ENCODE measurements at places on chromosomes 4 and X.

GRCh38 chrX:24110069-24110468 lies 39.5 kb upstream of the ZFX start:
- DNase-seq: no peak

GRCh38 chr4:99447513-99447912 lies 12.4 kb upstream of the ADH7 start:
- DNase-seq: no peak

DNA sequence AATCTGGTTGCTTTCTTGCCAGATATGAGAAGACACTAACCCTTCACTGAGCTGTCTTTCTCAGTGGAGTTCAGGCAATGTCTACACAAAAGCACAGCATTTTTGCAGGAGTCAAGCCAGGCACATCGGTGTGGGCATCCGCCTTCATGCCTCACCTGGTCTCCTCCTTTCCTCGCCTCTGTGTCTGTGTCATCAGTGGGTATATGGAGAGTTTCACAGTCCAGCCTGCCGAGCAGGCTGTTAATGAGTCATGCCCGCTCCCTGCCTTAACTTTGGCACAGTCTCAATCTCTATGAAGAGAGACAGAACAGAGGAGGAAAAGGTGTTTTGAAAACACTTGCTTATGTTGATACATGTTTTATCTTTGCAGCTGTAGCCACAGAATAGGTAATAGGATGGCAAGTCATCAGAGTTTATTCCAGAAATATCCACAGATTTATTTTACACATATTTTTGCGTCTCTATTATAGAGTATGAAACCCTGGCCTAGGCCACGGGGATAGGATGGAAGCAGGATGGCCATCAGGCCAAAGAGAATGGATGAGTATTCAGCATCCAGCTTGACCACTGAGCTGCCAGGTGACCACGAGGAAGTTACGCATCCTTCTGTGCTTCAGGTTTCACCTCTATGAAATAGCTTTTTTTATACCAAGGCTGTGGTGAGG lies 32.8 kb upstream of the MAML3 start:
- DNase-seq: no peak

DNA sequence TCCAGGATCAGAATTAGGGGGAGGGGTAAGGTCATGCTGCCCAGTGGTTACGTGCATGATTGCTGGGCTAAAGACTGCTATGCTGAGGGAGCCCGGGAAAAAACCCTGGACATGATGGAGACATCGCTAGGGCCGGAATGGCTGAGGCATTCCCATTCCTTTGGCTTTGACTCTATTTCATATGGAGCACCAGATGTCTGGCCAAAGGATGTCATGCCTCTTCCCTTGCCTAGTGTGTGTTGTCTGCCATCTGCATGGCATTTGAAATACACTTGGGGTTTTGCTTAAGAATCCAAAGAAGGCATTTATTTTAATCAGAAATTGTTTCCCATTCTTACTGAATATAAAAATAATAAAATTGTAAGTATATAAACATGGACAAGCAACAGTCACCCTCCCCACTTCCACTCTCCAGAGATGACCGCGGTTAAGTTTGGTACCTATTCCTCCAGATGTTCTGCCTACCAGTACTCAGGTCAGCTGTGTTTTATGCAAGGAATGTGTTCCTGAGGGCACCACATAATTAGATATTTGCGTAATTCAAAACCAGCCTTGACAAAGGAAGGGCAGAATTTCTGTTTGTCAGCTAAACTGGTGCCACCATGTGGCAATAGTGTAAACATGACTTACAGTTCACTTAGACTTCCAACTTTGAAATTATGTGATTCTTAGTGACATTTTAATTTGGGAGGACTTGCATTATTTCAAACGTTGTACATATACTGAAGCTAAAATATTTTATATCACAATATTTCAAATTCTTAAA lies 105.9 kb downstream of the CT47B1 start:
- no peak for DNase-seq

DNA sequence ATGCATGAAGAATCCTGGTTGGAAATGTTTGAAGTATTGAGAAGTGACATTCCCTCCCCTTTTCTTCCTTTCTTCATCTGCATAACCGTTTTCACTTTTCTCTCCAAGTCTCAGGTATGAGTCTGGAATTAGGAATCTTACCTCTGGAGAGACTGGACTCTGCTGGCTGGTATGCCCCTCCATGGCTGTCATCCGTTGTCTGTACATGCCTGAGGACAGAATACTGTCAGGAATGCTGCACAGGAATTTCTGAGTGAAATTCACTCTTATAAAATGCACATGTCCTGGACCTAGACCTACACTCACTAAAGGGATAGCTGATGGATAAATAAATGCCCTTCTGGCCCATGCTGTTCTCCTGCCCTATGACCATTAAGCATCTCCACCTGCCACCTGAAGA lies 179.5 kb downstream of the MSN start:
- no peak for DNase-seq

DNA sequence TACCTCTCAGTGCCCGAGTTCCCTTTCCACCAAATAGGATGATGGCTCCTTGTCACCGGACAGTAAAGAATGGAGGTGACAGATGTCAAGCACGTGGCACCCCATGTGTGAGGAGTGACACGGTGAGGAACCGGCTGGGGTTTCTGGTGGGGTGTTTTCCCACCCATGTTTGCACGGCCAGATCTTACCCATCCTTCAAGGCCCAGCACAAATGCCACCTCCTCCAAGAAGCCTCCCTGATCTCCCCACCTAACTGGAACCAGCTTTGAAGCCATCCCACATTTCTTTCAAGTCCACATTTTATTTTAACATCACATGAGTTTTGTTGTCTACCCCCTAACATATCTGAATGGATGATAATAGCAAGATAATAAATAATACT lies 63.0 kb downstream of the WFS1 start:
- DNase-seq: no peak

DNA sequence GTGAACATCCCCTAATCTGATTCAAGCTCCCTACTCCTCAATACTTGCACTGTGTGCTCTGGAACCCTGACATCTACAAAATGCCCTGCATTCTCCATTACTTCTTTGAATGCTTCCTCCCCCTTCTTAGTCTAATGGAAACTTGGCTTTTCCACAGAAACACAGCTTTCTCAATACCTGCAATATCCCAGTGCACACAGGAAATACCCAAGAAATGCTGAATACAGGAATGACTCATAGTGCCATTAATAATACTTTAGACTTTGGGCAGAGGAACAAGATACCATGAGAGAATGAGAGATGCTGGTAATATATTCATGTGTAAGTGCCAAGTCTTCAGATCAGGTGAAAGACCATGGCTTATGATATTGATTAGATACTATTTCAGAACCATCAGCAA lies 5.6 kb downstream of the QRFPR start:
- no peak for DNase-seq

DNA sequence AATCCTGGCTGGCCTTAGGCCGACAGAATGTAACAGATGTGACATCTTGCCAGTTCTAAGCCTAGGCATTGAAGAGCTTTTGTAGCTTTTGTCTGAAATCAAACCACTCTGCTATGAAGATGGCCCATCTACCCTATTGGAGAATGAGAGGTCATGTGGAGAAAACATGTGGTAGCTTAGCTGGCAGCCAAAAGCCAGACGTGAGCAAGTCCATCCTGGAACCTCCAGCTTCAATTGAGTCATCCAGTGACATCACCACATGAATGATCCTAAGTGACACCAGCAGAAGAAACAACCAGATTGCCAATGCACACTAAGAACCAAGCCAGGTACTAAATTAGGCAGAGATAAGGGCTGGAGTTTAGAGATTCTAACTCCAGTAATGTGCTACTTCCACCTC lies 154.8 kb upstream of the ZFP42 start:
- DNase-seq: no peak

DNA sequence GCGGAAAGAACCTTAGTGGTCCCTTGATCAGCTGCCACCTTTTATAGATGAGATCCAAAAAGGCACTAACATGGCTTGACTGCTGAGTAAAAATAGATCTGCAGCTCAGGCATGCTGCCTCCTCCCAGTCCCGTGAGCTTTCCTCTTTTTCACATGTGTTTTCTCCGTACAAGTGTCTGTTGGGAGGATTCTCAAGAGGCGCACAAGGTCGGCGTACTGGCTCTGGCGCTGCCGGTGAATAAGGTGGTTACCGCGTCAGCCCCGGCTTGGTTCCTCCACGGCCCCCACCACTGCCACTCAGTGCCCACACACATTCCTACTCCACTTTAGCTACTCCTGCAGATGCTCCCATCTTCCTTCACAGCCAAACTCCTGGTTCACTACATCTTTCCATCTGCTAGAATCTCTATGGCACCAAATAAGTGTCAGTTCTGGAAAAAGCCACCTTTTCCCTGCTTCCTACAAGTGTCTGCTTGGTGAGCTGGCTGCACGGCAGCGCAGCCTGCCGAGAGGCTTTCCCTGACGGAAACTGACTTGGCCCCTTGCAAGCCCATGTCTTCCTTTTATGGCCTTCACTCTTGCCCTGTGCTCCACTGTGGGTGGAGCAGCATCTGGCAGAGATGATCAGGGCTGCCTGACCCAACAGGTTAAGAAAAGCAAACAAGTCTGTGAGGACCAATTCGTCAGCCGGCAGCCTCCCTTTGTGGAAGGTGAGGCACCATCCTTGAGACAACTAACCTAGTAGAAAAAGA lies 99.8 kb downstream of the KLHL8 start:
- DNase-seq: no peak

- no peak for DNase-seq
These were observed 40.8 kb upstream of the HS6ST2 start for GRCh38 chrX:132999209-132999608.

Measured in stimulated activated CD8-positive, alpha-beta memory T cell treated with anti-CD3 and anti-CD28 coated beads, Interleukin-4, amount 100 ng/mL, for 1 hour (primary cell).